ENCODE measurements at places on chromosomes 2 and 18.

- peak; percentile 46 for DNase-seq
These were observed 3.8 kb upstream of the SESTD1 start for GRCh38 chr2:179268277-179268925.

DNA sequence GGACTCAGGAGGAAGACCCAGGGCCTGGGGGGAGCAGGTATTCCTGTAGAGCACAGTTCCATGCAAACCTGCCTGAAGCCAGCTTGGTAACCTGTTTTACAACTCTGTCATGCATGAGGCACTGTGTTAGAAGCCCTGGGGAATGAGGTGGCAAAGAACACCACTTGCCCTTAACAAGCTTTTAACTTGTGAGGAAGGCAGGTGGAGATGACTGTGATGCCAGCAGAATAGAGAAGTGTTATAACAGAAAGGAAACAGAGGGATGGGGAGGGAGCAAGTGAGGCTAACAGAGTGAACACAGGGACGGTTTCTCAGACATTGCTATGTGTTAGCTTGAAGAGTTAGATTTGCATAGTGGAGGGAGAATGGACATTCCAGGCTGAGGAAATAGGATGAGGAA is 11.5 kb upstream of the IL1A start:
- no peak for DNase-seq

DNA sequence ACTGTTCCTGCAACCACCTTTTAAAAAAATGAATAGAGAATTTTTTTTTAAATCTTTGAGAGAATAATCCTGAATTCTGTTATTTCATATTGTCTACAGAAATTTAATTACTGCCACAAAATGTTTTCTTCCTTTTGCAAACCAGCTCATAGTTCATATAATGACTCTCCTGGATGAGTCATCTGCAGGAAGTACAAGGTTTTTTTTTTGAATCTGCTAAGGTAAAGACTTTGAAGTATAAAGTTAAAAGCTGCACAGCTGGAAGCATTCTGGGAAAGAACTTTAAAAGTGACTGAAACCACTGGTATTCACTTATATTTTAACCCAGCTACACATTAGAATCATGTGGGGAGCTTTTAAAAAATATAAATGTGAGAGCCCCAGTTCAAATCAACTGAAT is 25.4 kb downstream of the SESTD1 start:
- no peak for DNase-seq

- peak; percentile 21 for DNase-seq
These were observed 426.4 kb upstream of the ID2 start for GRCh38 chr2:8255448-8255800.

GRCh38 chr2:213252206-213252605 is 32.1 kb upstream of the SPAG16 start:
- DNase-seq: no peak

- peak; percentile 90 for DNase-seq
These were observed 275.9 kb downstream of the TMX3 start for GRCh38 chr18:68438983-68439382.

DNA sequence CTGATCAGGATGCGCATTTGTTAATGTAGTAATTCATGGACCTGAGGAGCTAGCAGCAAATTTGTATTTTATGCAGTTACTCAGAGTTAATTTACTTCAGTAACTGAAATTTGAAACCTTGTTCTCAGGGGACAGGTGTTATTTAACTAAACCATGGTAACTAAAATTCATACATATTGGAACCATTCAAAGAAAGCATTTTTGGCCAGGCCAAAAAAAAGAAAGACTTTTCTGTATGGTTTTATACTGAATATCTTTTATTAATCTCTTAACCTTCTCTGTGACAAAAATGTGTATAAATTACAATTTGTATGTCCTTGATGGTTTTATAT is 4.4 kb upstream of the KLHL23 start:
- DNase-seq: no peak

DNA sequence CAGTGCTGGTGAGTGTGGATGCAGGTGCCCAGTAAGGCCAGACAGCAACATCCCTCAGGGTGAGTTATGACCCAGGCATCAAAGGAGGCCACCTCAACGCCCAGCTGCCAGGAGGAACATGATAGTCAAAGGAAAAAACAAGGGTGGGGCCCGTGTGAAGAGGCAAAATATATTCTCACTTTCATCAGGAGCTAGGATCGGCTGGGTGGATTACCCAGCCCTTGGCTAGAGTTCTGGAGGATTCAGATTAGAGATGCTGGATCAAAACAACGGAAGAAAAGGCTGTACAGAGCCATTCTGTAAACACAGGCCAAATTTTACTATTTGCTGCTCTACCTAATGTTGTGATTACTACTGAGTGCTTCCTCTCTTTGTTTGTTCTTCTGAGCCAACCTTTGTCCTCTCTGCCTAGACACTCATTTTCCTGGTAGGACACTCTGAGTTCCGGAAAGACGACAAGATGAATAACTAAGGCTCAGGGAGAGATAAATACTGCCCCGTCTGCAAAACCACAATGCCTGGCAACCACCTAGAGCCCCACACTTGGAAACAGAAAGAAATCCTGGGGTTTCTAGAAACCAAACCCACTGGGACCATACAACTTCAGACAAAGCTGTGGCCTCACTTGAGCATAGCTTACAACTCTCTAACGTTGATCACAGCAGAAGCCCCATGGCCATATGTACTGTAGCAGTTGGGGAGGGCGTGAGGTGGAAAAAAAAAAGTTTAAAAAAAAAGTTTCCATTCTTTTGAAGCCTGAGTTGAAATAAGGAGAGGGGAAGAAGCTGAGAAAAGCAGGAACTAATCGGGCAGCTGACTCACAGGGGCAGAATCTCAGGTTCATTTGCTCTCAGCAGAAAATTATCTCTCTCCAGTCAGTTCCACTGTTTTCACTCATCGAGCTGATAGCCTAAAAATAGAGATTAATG is 17.8 kb upstream of the PMAIP1 start:
- DNase-seq: peak; percentile 65

DNA sequence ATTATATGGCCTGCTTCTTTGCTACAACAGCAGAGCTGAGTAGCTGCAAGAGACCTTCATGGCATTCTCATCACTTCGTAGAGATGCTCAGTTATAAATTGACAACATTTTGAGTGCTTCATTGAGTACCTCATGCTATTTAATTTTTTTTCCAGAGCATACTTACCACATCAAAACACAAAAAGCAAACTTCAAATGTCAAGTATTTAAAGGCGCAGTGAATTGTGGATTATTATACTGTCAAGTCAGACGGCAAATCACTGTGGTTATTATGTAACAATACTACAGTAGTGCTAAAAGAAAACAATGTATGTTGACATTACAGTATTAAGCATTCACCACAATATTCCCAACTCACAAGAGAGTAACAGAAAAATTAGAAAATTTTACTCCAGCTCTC is 12.5 kb downstream of the ZC3H8 start:
- DNase-seq: no peak

- peak; percentile 64 for DNase-seq
These were observed 89.6 kb downstream of the UXS1 start for GRCh38 chr2:106104332-106105062.

DNA sequence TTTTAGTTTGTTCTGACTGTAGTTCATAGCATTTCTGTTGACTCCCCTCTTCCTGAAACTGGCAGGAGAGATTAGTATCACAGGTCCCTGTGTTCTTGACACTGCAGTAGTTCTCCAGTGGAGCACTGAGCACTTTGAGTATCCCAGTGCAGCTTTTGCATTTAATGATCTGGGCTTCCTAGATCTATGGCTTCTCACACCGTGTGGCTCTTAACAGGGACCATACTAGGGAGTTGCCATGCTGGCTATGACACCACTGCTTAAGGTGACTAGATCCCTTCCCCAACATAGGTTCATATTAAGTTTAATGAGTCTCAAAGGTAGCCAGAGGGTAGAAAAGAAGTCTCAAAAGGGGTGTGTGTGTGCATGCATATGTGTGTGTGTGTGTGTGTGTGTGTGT is 6.2 kb upstream of the MSTN start:
- no peak for DNase-seq

DNA sequence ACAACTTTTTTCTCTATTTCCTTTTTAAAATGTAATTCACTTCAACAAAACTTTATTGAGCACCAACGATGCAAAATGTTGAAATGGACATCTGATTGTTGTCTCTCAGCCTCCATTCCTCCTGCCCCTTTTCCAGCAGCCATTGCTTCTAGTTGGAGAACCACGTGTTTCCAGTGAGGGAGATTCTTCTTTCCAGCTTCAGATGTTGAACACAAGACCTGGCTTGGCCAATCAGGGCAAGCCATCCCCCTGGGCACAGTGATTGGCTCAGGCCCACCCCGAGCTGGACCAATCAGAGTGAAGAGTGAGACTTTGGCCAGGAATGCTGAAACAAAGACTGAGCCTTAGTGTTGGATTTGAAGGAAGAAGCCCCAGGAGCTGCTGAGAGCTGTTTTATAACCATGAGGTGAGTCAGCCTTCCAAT is 59.0 kb downstream of the E2F6 start:
- peak; percentile 95 for DNase-seq

DNA sequence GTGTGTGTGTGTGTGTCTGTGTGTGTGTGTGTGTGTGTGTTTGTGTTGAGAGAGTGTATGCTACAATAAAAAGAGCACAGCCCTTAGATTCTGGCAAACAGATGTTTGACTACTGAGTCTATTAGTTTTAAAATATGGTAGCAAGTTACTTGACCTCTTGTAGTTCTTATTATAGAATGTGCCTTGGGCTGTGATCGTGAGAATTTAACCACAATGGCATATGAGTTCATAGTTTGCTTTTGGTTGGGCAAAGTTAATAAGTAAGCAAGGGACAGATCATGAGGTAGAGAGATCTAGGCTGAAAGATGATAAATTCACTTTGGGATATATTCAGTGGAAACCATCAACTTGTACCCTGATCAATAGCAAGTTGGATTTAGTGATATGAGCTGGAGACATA is 334.3 kb upstream of the VWC2L start:
- peak; percentile 42 for DNase-seq

GRCh38 chr2:207807516-207807915 is 37.8 kb upstream of the FZD5 start:
- DNase-seq: peak; percentile 17

GRCh38 chr18:74266161-74266560 is 25.6 kb downstream of the CYB5A start:
- DNase-seq: no peak

GRCh38 chr2:72887740-72888437 is 681 bp downstream of the SPR start:
- peak; percentile 86 for DNase-seq

DNA sequence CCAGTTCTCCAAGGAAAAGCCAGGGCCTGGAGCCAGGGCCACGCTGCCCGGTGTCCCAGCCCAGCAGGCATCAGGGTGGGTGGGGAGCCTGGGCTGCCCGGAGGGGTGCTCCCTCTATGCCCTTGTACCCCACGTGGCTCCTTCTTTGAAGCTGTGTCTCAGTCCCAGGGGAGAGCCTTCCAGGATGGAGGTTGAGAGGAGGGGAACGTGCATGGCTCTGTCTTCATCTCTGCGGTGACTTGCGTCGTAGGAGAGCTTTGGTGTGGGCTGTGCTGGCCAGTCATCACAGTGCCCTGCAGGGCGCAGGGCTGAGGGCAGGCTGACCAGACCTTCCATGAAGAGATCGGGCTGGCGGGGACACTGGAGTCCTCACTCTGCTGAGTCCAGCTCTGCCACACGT is 197.2 kb downstream of the LDLRAD4 start:
- DNase-seq: no peak

DNA sequence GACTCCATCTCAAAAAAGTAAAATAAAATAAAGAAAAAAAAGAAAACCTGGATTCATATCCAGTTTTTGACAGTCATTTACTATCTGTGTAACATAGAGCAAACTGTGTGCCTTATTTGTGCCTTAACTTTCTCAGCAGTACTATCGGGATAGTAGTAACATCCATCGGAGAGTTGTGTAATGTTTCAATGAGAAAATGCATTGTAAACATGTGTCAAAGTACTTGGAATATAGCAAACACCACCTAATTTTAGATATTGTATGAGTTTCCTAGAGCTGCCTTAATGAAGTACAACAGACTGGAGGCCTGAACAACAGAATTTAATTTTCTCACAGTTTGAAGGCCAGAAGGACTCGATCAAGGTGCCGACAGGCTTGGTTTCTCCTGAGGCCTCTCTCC is 81.3 kb upstream of the CDC42EP3 start:
- no peak for DNase-seq

DNA sequence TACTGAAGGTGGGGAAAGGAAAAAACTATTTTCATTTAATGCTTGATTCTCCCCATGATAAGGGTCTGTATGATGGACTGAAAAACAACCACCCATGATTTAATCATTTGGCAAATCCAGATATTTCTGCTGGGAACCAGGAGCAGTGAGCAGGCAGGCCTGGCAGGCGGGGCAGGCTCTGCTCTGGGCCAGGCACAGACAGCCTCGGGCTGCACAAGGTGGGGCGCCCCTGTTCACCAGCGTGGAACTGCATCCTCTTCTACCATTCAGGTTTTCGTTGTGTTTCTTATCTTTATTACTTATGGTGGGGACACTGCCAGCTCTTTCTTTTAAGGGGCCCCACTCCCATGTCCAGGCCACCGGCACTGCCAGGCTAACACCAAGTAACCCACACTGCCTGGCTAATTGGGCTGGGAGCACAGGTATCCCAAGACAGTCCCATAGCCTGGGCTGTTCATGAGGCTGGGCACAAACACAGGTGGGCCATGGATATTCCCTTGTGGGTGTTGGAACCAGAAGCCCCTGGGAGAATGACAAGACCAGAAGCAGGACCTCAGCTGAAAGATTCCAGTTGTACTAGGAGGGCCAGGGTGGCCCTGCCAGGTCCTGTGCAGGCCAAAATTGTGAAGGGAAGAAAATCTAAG is 57.1 kb upstream of the RALBP1 start:
- DNase-seq: no peak

- no peak for DNase-seq
These were observed 184.1 kb downstream of the INSIG2 start for GRCh38 chr2:118272391-118272790.

DNA sequence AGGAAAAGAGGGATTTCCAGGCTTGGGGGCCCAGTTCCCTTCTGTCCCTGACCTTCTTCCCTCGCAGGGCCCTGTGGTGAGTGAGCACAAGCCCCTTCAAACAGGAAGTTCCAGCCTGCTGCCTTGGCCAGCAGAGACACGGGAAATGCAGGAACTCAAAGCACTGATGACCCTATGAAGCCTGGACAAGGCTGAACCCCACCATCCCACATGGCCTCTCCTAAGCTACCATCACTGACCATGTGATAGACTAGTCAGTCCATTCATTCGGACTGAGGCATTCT is 196.4 kb downstream of the TNS1 start:
- no peak for DNase-seq

DNA sequence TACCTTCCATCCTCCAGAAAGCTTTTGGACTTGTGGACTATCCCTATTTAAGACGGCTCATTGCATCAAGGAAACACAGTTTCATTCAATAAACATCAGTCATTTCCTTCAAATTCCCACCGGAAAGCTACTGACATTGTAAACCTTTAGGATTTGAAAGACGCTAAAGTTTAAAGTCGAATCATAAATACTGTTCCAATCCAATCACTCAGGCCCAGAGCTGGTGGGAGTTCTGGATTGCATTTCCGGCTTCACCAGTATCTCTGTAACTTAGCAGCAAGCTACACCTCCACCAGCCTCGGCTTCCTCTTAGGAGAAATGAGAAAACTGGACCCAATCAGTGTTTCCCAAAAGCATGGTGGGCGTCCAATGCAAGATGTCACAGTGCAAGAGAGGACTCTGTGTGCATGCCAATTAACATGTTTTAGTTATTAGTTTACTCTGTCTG is 1.6 kb downstream of the WDFY1 start:
- DNase-seq: peak; percentile 62

- no peak for DNase-seq
These were observed 125.1 kb downstream of the COPS8 start for GRCh38 chr2:237210763-237211162.

Measured in fibroblast of skin of scalp (primary cell).